RPMI7951 (cell line): ENCODE measurements at places on chromosomes 13 and 19. TPM values are rescaled to one million over a fixed set of nuclear protein-coding genes. Genes with fewer than 3 reads are reported as not detected.
A peak's percentile ranks its signal among the peaks of the same experiment; 100 is the strongest.

GRCh38 chr19:48969276-48970138, 4.4 kb downstream of the FTL start:
- no peak for DNase-seq

DNA sequence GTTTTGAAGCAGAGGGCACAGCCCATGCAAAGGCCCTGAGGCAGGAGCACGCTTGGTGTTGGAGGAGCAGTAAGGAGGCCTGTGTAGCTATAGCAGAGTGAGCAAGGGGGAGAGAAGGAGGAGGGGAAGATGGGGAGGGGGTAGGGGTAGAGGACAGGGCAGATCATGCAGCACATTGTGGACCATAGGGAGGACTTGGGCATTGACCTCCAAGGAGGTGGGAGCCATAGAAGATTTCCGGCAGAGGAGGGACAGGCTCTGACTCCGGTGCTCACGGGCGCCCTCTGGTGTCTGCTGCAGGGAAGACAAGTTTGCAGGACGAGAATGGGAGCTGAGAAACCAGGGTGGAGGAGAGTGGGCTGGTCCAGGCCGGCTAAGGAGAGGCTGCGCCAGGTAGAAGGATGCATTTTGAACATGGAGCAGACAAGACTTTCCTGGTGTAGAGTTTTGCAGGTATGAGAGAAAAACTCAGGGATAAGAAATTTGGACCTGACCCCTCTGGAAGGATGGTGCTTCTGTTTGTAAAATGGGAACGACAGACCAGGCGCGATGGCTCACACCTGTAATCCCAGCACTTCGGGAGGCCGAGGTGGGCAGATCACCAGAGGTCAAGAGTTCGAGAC, 13.7 kb upstream of the CREB3L3 start:
- DNase-seq, result peak; percentile 56

- DNase-seq, result no peak
These were observed 57.5 kb downstream of the SLC7A1 start for GRCh38 chr13:29537736-29538651.

DNA sequence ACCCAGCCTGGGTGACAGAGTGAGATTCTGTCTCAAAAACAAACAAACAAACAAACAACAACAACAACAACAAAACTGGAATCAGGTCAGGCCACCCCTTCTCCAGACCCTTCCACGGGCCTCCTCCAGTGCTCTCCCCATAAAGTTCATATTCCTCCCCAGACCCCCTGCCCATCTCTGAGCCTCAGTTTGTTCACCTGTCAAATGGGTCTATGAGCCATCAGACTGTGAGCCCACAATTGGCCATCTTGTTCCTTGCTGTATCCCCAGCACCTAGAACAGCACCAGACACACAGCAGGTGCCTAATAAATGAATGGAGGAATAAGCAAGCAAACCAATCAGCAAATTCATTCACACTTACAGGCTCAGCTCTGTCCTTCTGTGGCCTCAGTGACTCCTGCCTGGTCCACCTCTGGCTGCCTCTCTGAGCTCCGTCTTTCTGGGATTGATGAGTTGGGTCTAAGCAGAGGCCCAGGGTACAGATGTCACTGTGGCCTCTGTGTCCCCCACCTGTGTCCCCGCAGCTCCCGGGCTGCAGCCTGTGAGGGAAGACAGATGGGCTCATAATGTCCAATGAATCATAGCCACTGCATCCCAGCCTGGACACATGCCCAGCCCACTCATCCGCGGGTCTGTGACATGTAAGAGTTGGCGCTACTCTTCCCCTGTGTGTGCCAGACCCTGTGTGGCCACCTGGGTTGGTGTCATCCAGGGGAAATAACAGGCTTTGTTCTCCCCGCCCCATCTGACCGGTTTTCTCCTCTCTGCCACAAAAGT, 19.6 kb upstream of the PTPRS start:
- peak; percentile 85 for DNase-seq

The DAND5 gene
- not detected in 2 replicates for total RNA-seq
